ENCODE measurements at places on chromosomes 2 and 18.

DNA sequence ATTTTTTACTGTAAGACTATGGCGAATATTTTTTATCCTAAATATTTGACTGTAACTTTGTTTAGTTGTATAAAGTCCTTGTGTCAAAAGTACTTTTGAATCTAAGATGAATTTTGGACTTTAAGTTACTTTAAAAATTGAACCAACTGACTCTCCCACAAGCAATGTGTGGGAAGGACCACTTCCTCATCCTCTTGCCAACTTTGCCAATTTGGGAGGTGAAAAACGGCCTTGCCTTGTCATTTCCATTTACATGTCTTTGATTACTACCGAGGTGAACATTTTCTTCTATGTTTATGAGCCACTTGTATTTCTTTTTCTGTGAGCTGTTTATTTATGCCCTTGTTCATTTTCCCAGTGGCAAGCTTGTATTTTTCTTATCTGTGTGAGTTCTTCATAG is 12.8 kb upstream of the MSGN1 start:
- DNase-seq = no peak

- no peak for DNase-seq
Observed at GRCh38 chr2:102478686-102479470, 5.9 kb downstream of the SLC9A4 start.

DNA sequence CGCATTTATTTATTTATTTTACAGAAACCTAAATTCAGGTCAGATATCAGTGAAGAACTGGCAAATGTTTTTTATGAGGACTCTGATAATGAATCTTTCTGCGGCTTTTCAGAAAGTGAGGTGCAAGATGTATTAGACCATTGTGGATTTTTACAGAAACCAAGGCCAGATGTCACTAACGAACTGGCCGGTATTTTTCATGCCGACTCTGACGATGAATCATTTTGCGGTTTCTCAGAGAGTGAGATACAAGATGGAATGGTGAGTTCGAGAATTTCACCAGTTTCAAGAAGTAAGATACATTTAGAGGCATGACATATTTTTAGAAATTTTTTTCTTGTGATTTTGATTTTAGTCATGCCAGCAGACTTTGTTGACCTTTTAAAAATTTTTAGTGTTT is 4.6 kb downstream of the CDCA7 start:
- no peak for DNase-seq

DNA sequence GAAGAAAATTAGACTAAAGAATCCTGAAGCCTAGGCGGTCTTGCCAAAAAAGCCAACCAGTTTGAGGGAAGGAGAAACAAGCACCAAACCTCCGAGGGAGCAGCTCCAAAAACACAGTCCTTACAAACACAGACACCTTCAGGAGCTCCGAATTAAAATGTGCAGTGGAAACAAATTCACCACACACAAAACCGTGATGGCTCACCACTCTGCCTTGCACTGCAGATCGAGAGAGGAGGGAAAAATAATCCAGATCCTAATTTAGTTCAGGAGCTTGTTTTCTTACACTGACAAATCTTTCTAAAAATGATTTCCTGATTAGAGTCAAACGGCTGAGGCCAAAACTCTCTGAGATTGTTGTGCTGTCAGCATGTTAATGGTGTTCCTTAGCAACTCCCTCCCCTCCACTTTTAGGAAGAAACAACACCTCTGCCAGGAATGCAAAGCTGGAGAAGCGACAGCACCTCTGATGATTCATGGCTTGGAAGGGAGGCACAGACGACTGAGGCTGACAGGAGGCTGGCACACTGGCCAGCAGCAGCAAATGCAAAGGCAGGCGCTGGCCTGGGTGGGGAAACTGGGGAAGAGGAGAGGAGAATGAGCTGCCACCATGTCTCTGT is 249.4 kb upstream of the KLHL29 start:
- no peak for DNase-seq

GRCh38 chr2:105417857-105418436 is 19.1 kb upstream of the FHL2 start:
- DNase-seq = no peak

- DNase-seq = no peak
Observed at GRCh38 chr2:212052412-212053159, 486.0 kb downstream of the ERBB4 start.

- no peak for DNase-seq
Observed at GRCh38 chr18:61827591-61827990, 65.2 kb downstream of the RNF152 start.

- no peak for DNase-seq
Observed at GRCh38 chr2:167733747-167734146, 513.6 kb downstream of the STK39 start.

DNA sequence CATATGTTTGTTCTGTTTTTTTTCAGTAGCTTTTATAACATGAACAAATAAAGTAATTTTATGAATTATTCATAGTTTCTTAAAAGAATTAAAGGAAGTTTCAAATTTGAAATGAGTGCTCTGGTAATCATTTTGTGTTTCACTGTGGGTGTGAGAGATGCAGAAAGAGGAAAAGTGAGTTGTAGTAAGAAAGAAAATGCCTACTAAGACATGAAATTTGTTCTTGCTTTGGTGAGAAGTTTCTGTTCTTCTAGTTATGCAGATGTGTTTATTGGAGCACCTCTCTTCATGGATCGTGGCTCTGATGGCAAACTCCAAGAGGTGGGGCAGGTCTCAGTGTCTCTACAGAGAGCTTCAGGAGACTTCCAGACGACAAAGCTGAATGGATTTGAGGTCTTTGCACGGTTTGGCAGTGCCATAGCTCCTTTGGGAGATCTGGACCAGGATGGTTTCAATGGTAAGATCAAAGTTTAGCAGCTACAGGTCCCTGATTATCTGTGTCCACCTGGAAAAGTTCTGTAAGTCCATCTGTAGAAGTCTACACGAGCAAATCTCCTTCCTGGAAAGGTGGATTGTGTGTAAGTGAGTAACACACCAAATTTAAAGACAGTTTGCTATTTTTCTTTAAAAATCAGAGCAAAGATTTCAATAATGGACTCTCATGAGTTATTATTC is 51.4 kb downstream of the ITGAV start:
- no peak for DNase-seq

DNA sequence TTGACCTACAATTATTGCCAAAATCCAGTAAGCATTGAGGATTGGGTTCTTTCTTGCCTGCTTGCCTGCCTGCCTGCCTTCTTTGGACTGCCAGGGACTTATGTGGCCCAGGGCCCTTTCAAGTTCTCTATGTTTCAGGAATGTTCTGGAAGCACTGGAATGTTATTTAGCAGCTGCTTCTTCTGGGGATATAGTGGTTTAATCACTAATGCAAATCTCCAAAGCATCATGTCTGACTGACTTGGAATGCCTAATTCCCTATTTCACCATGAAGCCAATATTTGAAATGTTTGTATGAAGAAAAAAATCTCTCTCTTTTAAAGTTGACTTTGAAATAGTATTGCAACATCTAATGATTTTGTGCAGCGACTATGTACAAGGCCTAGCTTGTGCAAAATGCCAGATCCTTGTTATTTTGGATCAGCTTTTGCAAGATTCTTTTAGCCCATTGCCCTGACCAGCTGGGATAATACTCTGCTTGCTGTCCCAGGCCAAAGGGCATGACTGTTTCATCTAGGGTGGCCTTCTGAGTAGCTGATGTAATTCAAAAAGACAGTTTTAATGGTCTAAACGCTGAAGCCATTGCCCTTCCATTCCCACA is 204.6 kb downstream of the RND3 start:
- no peak for DNase-seq

DNA sequence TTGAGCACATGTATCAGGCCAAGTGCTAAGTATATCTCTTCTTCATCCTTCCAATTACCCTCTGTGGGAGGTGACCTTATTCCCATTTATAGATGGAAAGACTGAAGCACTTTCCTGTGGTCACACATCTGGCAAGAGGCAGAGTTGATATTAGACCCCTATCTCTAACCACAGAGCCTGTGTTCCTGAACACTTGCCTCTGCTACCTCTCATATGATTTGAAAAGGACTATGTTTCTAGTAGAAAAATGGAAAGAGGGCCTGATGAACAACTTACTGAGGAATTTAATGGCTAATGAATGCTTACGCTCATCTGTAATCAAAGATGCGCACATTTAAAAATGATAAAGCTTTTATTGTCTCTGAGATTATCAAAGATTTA is 46.2 kb upstream of the DYNC2LI1 start:
- no peak for DNase-seq

GRCh38 chr18:44586782-44587524 is 93.7 kb upstream of the SETBP1 start:
- DNase-seq = no peak

DNA sequence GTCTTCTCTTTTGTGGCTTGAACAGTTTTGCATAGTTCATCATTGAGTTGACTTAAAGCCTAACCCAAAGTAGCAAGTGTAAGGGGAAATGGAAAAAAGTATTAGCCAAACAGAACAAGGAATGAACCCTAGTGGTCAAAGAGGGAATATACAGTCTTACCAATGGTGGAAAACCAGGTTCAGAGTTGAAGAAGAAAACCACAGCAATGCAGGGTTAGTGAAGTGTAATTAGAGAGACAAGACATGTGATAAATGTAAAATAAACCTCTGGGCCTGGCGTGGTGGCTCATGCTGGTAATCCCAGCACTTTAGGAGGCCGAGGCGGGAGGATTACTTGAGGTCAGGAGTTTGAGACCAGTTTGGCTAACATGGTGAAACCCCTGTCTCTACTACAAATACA is 2.4 kb downstream of the TTN start:
- no peak for DNase-seq

- DNase-seq = no peak
Observed at GRCh38 chr2:9556121-9556743, 602 bp upstream of the ADAM17 start.

GRCh38 chr2:120825370-120826259 is 89.9 kb downstream of the GLI2 start:
- DNase-seq = no peak

GRCh38 chr2:39443009-39443408 is 5.9 kb upstream of the MAP4K3 start:
- no peak for DNase-seq

DNA sequence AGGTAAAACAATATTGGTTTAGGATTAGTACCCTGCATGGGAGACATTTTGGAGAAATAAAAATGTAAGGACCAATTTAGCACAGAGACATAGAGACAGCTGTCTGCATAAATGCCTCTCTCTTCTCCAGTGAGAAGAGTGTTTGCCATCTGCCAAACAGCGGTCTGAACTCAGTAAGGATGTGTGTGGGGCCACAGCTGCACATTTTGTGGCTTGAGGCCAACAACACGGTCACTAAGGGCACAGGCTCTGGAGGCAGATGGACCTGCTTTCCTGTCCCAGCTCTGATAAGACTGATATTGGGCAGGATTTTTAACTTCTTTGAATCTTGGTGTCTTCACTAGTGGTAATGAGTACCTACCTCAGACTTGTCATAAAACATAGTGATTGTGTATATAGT is 10.2 kb downstream of the ZBTB14 start:
- no peak for DNase-seq

GRCh38 chr2:240434728-240435456 is 571 bp upstream of the GPC1 start:
- peak; percentile 26 for DNase-seq

GRCh38 chr18:23572012-23572411 is 14.3 kb downstream of the NPC1 start:
- no peak for DNase-seq

DNA sequence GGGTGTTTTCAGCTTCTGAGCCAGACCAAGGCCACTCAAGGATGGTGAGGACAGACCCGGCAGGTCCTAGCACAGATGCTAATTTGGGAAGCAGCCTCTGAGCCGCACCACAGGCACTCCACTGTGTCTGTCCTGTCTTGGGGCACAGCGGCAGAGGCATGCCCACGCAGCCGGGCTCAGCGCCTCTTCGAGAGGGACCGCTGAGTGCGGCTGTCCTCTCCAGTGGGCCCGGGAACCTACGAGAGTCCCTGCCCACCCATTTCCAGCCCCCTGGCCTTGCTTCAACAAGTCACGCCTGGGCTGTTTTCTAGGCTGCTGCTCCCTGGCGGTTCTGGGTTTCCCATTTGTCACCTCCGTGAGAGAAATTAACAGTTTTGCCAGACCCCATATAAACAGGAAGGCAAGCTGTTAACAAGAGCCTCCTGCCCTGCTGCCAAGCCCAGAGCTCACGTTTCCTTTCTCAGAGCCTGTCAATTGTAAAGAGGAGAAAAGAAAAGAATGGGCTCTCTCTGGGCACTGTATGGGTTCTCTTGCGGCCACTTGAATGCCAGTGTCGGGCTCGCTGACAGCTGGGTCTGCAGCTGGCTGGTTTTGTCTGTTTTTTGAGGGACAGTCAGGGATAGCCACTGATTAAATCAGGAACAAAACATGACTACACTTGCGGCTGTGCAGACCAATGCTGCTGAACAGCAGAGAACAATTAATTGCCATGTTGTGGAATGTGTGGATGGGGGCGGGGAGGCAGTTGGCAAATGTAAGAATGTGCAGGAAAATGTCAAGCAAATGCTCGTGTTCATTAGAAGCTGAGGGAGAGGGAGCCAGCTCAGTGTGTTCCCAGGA is 30.6 kb downstream of the TMEM17 start:
- DNase-seq = no peak

- DNase-seq = no peak
Observed at GRCh38 chr2:238425979-238426567, 654 bp upstream of the ASB1 start.

DNA sequence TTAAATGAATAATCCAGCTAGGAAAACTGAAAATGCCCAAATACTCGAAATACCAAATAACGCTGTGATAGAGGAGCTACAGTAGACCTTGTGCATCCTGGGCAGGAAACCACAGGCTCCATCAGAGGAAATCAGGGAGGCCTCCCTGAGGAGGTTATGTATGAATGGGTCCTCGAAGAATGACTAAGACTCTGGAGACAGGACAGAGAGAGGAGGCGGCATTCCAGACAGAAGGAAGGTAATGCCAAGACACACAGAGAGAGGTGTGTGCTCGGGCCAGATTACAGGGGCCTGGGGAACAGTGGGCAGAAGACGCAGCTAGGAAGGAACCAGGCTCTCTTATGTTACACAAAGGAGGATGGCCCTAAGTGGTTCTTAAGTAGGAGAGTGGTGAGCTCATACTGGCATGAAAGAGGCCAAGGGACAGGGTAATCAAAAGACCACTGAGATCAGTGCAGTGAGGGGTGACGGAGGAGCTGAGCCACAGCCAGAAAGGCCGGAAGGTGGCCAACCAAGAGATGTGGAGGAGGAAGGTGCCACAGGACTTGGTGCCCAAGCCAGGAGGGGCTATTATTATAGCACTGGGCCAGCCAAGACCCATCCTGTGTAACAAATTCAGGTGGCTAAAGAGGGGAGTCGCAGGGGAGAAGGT is 9.9 kb downstream of the ST3GAL5 start:
- no peak for DNase-seq

DNA sequence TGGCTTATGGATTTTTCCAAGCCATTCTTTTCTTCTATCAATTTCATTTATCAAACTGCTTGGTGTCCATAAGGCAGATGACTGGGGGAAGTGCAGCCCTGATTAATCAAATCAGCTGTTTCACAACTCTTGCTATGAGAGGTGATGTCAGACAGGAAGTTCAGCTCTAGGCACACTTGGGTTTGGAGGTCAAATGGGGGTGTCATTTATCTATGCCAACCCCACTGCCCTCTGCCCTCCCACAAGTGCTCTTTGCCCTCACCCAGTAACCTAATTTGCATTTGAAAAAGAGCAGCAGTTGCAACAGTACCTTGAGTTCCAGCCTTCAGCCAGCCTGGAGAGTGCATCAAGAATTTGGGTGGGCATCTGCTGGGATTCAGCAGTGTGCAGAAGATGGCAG is 431.3 kb upstream of the SPRED2 start:
- no peak for DNase-seq
